ENCODE measurements at places on chromosomes 16 and 17. TPM values are rescaled to one million over a fixed set of nuclear protein-coding genes. Genes with fewer than 3 reads are reported as not detected.

ARHGAP44 gene
- total RNA-seq: 3.0 TPM

C17orf78 gene
- not detected for total RNA-seq

P4HB gene
- 594 TPM for total RNA-seq

CDH15 gene
- total RNA-seq: 8.1 TPM

CDH3 gene
- total RNA-seq: 1.2 TPM

DNA sequence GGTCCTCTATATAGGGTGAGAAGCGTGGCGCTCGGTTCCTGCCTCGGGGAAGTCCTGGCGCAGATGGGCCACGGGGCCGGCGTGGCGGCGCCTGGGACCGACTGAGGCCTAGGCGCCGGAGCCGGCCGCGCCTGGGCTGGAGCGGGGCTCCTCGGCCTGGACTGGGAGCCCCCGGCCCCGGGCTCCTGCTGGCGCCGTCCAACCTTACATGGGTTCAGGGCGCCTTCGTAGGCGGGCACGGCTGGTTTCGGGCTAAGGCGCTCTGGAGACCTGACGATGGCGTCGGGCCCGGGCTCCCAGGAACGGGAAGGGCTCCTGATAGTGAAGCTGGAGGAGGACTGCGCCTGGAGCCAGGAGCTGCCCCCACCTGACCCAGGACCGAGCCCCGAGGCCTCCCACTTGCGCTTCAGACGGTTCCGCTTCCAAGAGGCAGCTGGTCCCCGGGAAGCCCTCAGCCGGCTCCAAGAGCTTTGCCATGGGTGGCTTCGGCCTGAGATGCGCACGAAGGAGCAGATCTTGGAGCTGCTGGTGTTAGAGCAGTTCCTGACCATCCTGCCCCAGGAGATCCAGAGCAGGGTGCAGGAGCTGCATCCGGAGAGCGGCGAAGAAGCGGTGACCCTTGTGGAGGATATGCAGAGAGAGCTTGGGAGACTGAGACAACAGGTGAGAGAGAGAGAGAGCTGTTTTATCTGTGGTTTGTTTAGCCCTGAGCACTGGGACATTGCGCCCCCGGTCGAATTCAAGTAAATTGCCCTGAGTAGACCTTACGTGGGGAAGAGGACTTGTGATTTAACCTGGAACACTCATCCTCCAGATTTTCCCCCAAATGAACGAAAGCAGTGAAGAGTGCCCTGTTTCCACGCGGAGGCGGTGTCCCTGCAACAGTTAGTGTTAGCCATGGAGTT lies 504 bp downstream of the ZNF263 start:
- no peaks in the 10 kb centered on the region for H3K27me3 ChIP-seq
- H3K36me3 ChIP-seq: peaks cover 13% of the 10 kb centered on the region
- H3K27ac ChIP-seq: peak overlapping the region; percentile 100

DNA sequence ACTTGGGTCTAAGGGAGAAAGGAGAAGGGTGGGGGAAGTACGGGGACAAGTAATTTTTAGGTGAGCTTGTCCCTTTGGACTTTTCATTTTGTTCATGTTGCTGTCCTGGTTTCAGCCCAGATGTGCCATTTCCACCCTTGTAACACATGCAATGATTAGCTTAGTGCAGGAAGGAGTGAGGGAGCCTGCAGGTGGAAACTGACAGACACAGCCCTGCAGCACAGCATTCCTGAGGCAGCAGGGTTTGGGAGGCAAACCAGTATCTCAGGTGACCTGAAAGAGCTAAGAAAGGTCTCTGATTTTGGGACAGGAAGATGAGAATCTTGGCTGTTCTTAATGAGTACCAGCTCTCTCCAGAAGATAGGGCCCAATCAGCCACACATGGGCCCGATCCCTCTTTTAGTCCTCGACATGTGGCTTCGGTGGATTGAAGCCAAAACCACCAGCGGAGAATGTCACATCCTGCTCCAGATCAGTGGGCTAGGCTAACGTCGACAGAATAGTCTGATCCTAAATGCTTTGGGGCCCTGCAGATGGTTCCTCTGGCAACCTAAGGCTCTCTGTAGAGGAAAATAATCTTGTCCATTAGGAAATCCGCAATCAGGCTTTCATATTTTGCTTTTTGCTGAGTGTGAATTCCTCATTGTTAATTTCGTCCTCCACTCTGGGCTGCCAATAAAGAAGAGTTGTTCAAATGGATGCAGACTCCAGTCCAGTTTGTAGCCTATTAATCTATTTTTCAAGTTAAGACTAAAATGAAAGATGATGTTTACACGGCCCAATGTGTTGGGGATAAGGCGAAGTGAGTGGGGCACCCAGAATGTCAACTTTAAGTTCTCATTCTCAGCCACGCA lies 3.8 kb upstream of the RNF157 start:
- H3K27me3 ChIP-seq: peaks cover 5% of the 10 kb centered on the region
- H3K27ac ChIP-seq: no peak overlapping the region
- no peak overlapping the region for H3K4me3 ChIP-seq

DNA sequence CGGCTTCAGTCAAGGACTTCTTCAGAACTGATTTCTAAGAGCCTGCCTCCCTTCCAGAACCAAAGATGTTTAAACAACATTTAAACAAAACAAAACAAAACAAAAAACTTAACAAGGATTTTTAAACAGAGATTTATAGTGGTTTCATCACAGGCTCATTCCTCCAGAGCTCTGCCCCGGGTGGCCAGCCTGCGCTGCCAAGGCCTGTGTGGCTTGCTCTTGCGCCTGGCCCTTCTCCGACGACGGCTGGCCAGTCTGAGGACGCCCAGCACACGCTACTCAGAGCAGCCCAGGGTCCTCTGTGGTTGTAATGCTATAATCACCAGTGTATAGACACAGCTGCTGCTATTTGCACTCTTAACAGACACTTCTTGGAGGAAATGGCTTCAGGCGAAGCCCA lies 307.2 kb upstream of the MYOCD start:
- H3K36me3 ChIP-seq: no peaks in the 10 kb centered on the region
- H3K27ac ChIP-seq: no peak overlapping the region
- H3K27me3 ChIP-seq: no peaks in the 10 kb centered on the region
- DNase-seq: no peak
- H3K4me3 ChIP-seq: no peak overlapping the region

DNA sequence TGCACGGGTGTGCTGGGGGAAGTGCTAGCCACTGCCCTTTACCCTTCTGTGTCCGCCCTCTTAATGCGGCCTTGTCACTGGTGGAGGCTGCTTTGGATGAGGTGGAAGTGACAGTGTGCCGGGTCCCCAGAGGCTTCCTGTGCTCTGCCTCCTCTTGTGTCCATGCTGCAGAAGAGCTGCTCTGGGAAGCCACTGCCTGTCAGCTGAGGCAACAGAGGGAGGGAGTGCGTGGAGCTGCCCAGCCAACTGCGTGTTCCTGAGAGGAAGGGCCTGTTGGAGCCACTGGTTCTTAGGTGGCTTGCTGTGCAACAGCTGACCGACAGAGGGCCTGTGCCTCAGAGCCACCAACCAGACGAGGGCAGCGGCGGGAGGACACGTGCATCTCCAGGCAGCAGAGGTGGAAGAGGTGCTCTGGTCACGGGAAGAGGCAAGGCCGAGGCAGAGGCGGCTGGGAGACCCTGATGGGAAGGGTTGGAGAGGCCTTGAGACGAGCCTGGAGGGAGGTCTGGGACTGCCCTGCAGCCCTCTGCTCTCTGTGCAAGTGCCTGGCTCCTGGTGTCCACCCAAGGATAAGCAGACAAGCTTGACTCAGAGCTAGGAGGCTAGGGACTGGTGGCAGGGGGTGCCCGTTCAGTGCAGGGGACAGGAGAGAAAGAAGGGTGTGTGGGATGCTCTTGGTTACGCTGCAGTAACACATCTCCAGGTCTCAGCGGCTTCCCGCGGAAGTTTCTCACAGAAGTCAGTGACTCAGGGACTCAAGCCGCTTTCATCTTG lies 25.4 kb downstream of the B9D1 start:
- H3K36me3 ChIP-seq: no peaks in the 10 kb centered on the region
- H3K4me1 ChIP-seq: peaks cover 3% of the 10 kb centered on the region
- H3K27me3 ChIP-seq: no peaks in the 10 kb centered on the region
- no peak overlapping the region for H3K4me3 ChIP-seq
- DNase-seq: no peak

GRCh38 chr16:27228045-27228444 lies 24.7 kb downstream of the KDM8 start:
- H3K27me3 ChIP-seq: no peaks in the 10 kb centered on the region
- no peaks in the 10 kb centered on the region for H3K4me1 ChIP-seq
- no peak overlapping the region for H3K4me3 ChIP-seq
- H3K27ac ChIP-seq: no peak overlapping the region

DNA sequence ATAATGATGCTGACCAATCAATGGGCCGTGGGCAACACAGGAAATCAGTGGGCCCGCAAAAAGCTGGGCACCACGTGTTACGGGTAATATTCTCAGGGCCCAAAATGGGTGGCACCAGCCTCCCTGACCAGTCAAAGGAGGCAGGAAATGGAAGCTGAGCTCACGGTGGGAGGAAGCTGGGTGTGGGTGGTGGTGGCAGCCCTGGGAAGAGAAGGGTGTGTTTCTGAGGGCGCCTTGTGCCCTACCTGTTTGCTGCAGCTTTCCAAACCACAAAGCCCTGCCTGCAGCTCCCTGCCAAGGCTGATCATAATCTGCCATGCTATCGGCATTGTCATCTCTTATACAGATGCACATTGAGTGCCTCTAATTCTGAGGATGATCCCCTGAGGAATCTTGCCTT lies 457.9 kb downstream of the SLC39A11 start:
- no peak overlapping the region for H3K27ac ChIP-seq
- DNase-seq: no peak
- H3K4me1 ChIP-seq: no peaks in the 10 kb centered on the region
- H3K4me3 ChIP-seq: no peak overlapping the region

- peaks cover 82% of the 10 kb centered on the region for H3K27me3 ChIP-seq
- DNase-seq: no peak
- H3K4me1 ChIP-seq: no peaks in the 10 kb centered on the region
- H3K27ac ChIP-seq: no peak overlapping the region
- no peak overlapping the region for H3K4me3 ChIP-seq
Observed at GRCh38 chr16:89049484-89050118, 44.1 kb upstream of the ACSF3 start.

GRCh38 chr16:89330177-89330856 lies 112.8 kb downstream of the ZNF778 start:
- H3K27me3 ChIP-seq: no peaks in the 10 kb centered on the region
- H3K4me3 ChIP-seq: no peak overlapping the region
- H3K4me1 ChIP-seq: peaks cover 48% of the 10 kb centered on the region
- H3K36me3 ChIP-seq: no peaks in the 10 kb centered on the region

DNA sequence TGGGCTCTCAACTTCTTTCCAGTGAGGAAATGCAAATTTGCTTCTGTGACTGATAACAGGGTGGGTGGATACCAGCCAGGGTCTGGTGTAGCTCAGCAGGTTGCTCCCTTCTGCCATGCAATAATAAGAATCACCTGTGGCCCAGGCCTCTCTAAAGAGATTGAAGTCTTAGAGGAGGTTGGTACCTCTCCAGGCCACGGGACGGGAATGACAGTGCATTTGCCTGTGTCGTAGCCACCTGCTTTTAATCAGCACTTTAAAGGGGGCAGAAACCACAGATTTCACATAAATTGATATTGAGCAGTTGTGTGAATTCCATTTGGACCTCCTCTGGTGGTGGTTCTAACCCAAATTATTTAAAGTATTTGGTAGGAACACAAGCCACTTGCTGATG lies 246.9 kb downstream of the PRKCA start:
- peak overlapping the region; percentile 14 for H3K27ac ChIP-seq
- no peak overlapping the region for H3K4me3 ChIP-seq
- H3K36me3 ChIP-seq: no peaks in the 10 kb centered on the region
- no peaks in the 10 kb centered on the region for H3K27me3 ChIP-seq
- peaks cover 29% of the 10 kb centered on the region for H3K4me1 ChIP-seq

Data from tibial nerve (tissue), 4 donors.